Upper lobe of left lung (tissue), 6 donors: ENCODE measurements at places on chromosomes 12 and 14.

GRCh38 chr14:26427097-26427496, 170.7 kb downstream of the NOVA1 start:
- no peak for DNase-seq
- no peaks in the 10 kb centered on the region for H3K27me3 ChIP-seq
- H3K4me1 ChIP-seq: no peaks in the 10 kb centered on the region
- H3K36me3 ChIP-seq: no peaks in the 10 kb centered on the region

DNA sequence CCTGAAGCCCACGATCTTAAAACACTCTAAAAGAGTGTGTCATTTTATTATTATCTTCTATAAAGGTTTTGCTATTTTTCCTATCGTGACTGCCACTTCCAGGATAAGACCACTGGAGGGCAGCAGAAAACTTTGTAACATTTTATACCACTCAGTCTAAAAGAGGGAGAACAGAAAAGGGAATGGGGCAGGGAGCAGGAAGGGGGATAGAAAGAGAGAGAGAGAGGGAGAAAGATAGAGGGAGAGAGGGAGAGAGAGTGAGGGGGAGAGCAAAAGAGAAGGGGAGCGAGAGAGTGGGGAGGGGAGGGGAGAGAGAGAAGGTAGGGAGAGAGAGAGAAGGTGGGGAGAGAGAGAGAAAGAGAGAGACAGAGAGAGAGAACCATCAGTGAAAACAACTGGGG, 2.0 kb upstream of the ART4 start:
- H3K27ac ChIP-seq: peak overlapping the region; percentile 23
- peaks cover 30% of the 10 kb centered on the region for H3K4me1 ChIP-seq
- H3K27me3 ChIP-seq: no peaks in the 10 kb centered on the region
- no peaks in the 10 kb centered on the region for H3K36me3 ChIP-seq
- H3K4me3 ChIP-seq: no peak overlapping the region
- no peak for DNase-seq

GRCh38 chr12:66262737-66263136, 39.6 kb upstream of the HELB start:
- H3K27me3 ChIP-seq: no peaks in the 10 kb centered on the region
- DNase-seq: no peak
- no peak overlapping the region for H3K4me3 ChIP-seq
- no peaks in the 10 kb centered on the region for H3K4me1 ChIP-seq

DNA sequence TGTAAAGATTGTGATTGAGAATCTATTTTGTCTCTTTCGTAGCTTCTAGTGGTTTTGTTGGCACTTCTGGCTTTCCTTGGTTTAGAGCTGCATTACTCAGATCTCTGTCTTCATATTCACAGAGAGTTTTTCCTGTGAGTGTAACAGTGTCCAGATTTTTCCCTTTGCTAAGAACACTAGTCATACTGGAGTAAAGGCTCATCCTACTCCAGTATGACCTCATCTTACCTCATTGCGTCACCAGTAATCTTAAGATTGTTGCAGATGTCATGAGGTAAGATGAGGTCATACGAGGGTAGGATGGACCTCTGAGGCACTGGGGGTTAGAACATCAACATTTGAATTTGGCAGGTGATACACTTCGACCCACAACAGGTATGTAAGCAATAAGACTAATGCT, 461.2 kb downstream of the FLRT2 start:
- no peaks in the 10 kb centered on the region for H3K4me1 ChIP-seq
- no peaks in the 10 kb centered on the region for H3K36me3 ChIP-seq
- H3K4me3 ChIP-seq: no peak overlapping the region
- no peaks in the 10 kb centered on the region for H3K27me3 ChIP-seq
- H3K27ac ChIP-seq: no peak overlapping the region

GRCh38 chr12:116202433-116202832, 75.1 kb downstream of the MED13L start:
- H3K4me3 ChIP-seq: no peak overlapping the region
- no peaks in the 10 kb centered on the region for H3K36me3 ChIP-seq
- no peak for DNase-seq

GRCh38 chr12:51471111-51471864, 46.7 kb downstream of the SLC4A8 start:
- no peak overlapping the region for H3K4me3 ChIP-seq
- no peaks in the 10 kb centered on the region for H3K27me3 ChIP-seq
- no peak for DNase-seq

DNA sequence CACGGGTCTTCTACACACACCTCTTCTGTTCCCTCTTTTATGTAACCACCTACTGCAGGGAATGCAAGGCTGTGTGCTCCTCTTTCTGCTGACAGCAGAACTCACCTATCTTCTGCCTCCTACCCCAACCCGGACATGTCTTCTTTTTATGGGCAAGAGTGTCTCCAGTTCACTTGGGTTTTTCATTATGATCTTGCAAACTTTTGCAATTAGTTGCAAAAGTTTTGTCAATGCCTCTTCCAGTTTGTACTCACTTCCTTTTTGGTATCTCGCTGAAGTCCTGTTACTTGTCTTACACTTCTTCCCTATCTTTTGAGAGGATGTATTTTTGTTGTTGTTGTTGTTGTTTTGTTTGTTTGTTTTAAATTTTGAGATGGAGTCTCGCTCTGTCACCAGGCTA, 50.6 kb downstream of the DRAM1 start:
- H3K36me3 ChIP-seq: no peaks in the 10 kb centered on the region
- H3K27me3 ChIP-seq: no peaks in the 10 kb centered on the region
- no peak overlapping the region for H3K4me3 ChIP-seq
- DNase-seq: no peak
- H3K27ac ChIP-seq: no peak overlapping the region

DNA sequence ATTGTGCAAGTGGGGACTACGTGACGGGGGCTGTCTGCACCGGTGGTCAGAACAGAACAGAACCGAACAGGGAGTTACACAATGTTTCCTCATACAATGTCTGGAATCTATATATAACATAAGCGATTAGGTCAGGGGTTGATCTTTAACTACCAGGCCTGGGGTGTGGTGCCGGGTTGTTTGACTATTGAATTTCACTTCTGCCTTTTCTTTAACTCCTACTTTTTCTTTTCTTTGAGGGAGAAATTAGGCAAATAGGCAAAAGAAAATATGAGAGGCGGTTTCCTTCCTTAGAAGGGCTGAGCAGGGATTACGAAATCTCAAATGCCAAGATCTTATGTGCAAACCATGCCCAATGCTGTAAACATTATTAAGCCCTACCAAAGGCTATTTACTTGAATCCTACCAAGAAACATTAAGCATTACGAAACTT, 140.3 kb downstream of the SLC38A6 start:
- DNase-seq: no peak
- H3K4me1 ChIP-seq: no peaks in the 10 kb centered on the region
- H3K27ac ChIP-seq: no peak overlapping the region
- H3K27me3 ChIP-seq: no peaks in the 10 kb centered on the region

GRCh38 chr14:50736932-50737419, 68.9 kb upstream of the SAV1 start:
- no peak overlapping the region for H3K27ac ChIP-seq
- no peaks in the 10 kb centered on the region for H3K27me3 ChIP-seq
- no peak overlapping the region for H3K4me3 ChIP-seq
- peaks cover 6% of the 10 kb centered on the region for H3K4me1 ChIP-seq
- H3K36me3 ChIP-seq: peaks cover 20% of the 10 kb centered on the region

GRCh38 chr12:119153477-119154434, 25.0 kb upstream of the HSPB8 start:
- peaks cover 5% of the 10 kb centered on the region for H3K4me1 ChIP-seq
- no peak overlapping the region for H3K4me3 ChIP-seq
- no peaks in the 10 kb centered on the region for H3K27me3 ChIP-seq
- DNase-seq: peak; percentile 75
- H3K36me3 ChIP-seq: no peaks in the 10 kb centered on the region

- peaks cover 25% of the 10 kb centered on the region for H3K36me3 ChIP-seq
- peaks cover 59% of the 10 kb centered on the region for H3K4me1 ChIP-seq
- H3K27ac ChIP-seq: peak overlapping the region; percentile 82
- H3K27me3 ChIP-seq: no peaks in the 10 kb centered on the region
- no peak overlapping the region for H3K4me3 ChIP-seq
These were observed 4.6 kb downstream of the RAPGEF3 start for GRCh38 chr12:47754126-47754525.

GRCh38 chr12:79973801-79974200, 38.9 kb upstream of the PPP1R12A start:
- H3K4me1 ChIP-seq: no peaks in the 10 kb centered on the region
- H3K36me3 ChIP-seq: no peaks in the 10 kb centered on the region

- H3K36me3 ChIP-seq: no peaks in the 10 kb centered on the region
- no peak for DNase-seq
- no peaks in the 10 kb centered on the region for H3K27me3 ChIP-seq
- H3K4me3 ChIP-seq: no peak overlapping the region
These were observed 31.1 kb upstream of the GPR132 start for GRCh38 chr14:105096206-105096875.

- H3K4me3 ChIP-seq: no peak overlapping the region
- no peaks in the 10 kb centered on the region for H3K36me3 ChIP-seq
- no peaks in the 10 kb centered on the region for H3K27me3 ChIP-seq
- no peak overlapping the region for H3K27ac ChIP-seq
- no peak for DNase-seq
These were observed 244.8 kb downstream of the IPO8 start for GRCh38 chr12:30450872-30451271.

DNA sequence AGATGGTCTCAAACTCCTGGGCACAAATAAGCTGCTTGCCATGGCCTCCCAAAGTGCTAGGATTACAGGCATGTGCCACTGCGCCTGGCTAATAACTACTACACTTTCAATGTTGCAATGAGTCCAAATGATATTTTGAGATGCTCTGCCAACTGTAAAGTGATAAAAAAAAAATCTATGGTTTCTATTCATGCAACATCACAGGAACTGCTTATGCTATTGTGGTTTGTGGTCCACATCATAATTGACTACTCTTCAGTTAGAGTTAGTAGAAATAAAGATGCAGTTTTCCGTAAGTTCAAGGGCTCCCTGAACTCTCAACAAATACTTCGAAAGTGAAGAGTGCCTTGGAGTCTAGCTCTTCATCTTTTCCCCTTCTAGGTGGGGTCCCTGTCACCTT, 239.4 kb downstream of the C12orf75 start:
- H3K4me3 ChIP-seq: no peak overlapping the region
- no peaks in the 10 kb centered on the region for H3K4me1 ChIP-seq
- H3K27me3 ChIP-seq: no peaks in the 10 kb centered on the region
- H3K27ac ChIP-seq: no peak overlapping the region

DNA sequence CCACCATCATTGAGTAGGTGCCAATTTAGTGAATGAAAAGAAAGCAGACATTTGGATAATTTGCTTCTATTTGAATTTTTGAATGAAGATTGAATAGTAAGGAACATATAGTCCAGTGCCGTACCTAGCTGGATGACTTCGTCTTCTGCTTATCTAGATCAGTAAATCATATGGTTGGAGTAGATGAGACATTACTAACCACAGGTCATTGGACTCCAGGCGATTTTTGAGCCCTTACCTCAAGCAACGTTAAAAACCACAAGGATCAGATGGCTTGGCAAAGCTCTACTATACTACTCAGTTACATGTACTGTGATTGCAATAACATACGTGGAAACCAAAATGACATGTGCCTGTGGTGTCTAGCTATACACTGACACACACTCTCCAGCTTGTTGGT, 1.7 kb upstream of the SPATS2 start:
- no peak overlapping the region for H3K4me3 ChIP-seq
- peaks cover 18% of the 10 kb centered on the region for H3K4me1 ChIP-seq
- no peak overlapping the region for H3K27ac ChIP-seq
- H3K27me3 ChIP-seq: no peaks in the 10 kb centered on the region
- no peak for DNase-seq

GRCh38 chr14:36655963-36656686, 5.5 kb upstream of the PAX9 start:
- no peak overlapping the region for H3K4me3 ChIP-seq
- no peak overlapping the region for H3K27ac ChIP-seq
- H3K27me3 ChIP-seq: peaks cover 4% of the 10 kb centered on the region
- DNase-seq: no peak
- H3K36me3 ChIP-seq: no peaks in the 10 kb centered on the region
- peaks cover 40% of the 10 kb centered on the region for H3K4me1 ChIP-seq

- peak overlapping the region; percentile 53 for H3K27ac ChIP-seq
- H3K4me1 ChIP-seq: peaks cover 33% of the 10 kb centered on the region
- no peak for DNase-seq
- no peak overlapping the region for H3K4me3 ChIP-seq
- no peaks in the 10 kb centered on the region for H3K36me3 ChIP-seq
These were observed 8.3 kb downstream of the KRT80 start for GRCh38 chr12:52183544-52183910.

DNA sequence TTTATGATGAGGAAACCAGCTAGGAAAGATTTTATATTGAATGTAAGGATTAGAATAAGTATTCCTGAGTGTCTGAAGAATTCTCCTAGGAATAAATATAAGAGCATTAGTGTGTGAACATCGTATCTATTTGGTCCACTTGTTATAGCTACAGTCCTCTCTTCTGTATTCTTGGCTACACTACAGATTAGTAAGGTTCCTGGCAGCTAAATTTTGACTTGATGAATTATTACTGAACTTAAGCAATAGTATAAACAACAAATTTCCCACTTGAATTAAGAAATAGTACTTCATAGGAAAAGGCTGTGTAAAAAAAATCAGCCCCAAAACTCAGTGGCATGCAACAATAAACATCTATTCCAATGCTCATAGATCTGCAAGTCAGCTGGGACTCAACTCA, 138.4 kb upstream of the G2E3 start:
- no peak for DNase-seq
- H3K4me3 ChIP-seq: no peak overlapping the region
- H3K36me3 ChIP-seq: no peaks in the 10 kb centered on the region
- no peaks in the 10 kb centered on the region for H3K27me3 ChIP-seq
- H3K27ac ChIP-seq: no peak overlapping the region

DNA sequence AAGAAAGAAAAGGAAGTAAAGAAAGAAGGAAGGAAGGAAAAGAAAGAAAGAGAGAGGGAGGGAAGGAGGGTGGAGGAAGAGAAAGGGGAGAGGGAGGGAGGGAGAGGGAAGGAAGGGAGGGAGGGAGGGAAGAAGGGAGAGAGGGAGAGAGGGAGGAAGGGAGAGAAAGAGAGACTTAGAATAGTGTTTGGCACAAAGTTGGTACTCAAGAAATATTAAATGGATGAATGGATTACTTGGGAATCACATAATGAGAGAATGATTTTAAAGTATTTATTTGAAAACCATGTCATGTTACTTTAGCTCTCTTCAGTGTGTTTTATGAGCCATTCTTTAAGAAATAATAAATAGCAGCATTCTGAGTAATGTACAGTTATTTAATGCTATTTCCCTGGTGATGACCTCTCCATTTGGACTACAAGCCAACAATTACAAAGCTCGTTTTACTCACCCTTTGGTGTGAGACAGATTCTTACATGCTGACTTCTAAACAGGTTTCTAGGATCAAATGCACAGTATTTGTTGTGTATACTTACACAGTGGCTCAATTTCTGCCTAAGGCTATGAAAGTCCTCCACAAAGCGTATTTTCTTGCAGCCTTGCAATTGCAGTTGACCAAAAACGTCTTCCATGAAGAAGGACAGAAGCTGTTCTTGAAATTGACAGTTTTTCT, 861 bp downstream of the IL26 start:
- H3K27ac ChIP-seq: no peak overlapping the region
- no peak for DNase-seq
- peaks cover 3% of the 10 kb centered on the region for H3K4me1 ChIP-seq
- no peaks in the 10 kb centered on the region for H3K27me3 ChIP-seq
- no peaks in the 10 kb centered on the region for H3K36me3 ChIP-seq
